ENCODE measurements at places on chromosomes 7 and 10. TPM values are rescaled to one million over a fixed set of nuclear protein-coding genes. Genes with fewer than 3 reads are reported as not detected.

Gene NEUROD6
- total RNA-seq: not detected

GRCh38 chr7:47803025-47803424 lies 145.2 kb downstream of the PKD1L1 start:
- no peaks in the 10 kb centered on the region for H3K4me1 ChIP-seq
- no peak overlapping the region for H3K4me3 ChIP-seq
- H3K36me3 ChIP-seq: no peaks in the 10 kb centered on the region
- no peak overlapping the region for H3K27ac ChIP-seq
- peaks cover 4% of the 10 kb centered on the region for H3K27me3 ChIP-seq

GRCh38 chr10:68848806-68849205 lies 21.5 kb downstream of the STOX1 start:
- H3K4me3 ChIP-seq: no peak overlapping the region
- H3K27ac ChIP-seq: peak overlapping the region; percentile 16
- no peak for DNase-seq
- H3K4me1 ChIP-seq: peaks cover 6% of the 10 kb centered on the region
- H3K36me3 ChIP-seq: no peaks in the 10 kb centered on the region
- H3K27me3 ChIP-seq: no peaks in the 10 kb centered on the region

Gene EIF5AL1
- 0.27 TPM for total RNA-seq

DNA sequence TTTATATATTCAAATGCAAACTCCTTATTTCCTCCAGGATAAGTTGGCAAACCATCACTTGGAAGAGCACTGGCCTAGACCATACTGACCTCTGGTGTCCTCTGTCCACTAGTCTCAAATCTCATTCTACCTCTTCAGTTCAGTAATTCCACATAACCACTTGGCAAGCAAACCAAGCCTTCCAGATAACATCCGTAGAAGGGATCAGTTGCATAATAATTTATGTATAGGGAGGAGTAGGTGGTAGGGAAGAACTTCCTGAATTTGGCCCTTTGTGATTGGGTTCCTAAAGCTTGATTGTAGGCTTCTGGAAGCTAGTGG lies 55.0 kb downstream of the WAC start:
- peaks cover 14% of the 10 kb centered on the region for H3K4me1 ChIP-seq
- H3K27ac ChIP-seq: peak overlapping the region; percentile 57
- no peak overlapping the region for H3K4me3 ChIP-seq

Gene AMPH
- 0.32 TPM for total RNA-seq

DNA sequence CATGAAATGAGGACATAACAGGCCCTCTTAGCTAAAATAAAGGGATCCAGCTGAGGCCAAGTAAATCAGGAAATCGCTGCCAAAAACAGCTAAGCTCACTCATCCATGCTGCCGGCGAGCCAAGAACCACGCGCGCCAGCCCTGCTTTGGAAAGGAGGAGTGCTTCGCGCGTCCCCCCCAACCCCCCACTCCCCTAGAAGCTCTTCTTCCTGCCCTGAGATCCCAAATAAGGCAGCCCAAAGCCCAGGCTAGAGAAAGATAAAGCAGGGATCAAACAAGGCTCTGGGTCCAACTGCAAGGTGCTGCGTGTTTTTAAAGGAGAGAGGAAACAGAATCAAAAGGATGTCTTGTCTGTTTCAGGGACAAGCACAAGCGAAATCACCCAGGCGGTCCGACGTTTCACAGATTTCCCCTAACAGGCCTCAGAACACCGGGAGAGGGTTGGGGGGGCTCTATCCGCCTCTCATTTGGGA lies 168.3 kb upstream of the AUTS2 start:
- H3K4me1 ChIP-seq: peaks cover 10% of the 10 kb centered on the region
- no peaks in the 10 kb centered on the region for H3K27me3 ChIP-seq
- H3K4me3 ChIP-seq: no peak overlapping the region
- peak; percentile 80 for DNase-seq

DNA sequence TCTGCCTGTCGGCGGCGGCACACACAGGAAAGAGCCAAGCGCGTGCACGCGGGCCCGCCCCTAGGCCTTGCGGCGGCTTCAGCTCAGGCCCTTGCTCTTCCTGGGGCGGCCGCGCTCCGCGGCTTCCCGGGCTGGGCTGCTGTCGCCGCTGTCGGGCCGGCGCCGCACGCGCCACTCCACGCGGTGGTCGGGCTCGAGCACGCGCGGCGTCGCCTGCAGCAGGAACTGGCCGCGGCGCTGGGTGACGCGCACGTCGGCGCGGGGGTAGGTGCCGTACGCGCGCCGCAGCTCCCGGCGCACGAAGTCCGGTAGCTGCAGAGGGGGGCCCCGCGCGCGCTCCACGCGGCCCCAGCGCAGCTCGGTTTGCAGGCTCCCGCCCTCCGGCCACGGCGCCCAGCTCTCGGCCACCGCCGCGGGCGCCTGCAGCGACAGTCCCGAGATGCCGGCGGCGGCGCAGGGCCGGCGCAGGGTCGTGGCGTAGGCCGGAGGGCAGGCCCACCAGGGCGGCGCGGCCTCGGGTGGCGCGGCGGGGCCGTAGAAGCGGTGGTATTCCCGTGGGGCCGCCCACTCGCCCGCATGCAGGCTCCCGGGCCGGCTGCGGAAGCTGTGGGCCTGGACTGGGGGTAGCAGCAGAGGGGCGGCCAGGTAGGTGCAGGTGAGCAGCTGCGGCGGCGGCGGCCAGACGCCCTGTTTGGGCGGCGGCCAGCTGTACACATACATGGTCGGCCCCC lies 804 bp downstream of the C10orf95 start:
- DNase-seq: peak; percentile 84
- H3K27me3 ChIP-seq: no peaks in the 10 kb centered on the region
- H3K36me3 ChIP-seq: no peaks in the 10 kb centered on the region
- H3K4me1 ChIP-seq: peaks cover 4% of the 10 kb centered on the region

DNA sequence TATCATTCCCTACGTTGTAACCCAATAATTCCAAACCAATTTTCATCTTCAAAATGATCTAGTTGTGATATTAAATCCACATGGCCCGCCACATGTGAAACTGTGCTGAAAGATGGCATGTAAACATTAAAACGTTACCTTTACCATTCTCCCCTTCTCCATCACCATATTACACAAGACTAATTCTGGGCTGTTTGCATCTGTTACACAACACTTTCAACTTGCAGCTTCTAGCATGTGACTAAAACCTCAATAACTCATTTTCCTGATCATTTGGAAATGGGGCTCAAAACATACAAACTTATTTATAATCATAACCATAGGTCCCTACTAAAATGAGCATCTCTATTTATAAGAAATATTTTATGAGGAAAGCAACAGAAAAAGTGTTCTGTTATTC lies 4.7 kb downstream of the MTERF1 start:
- peak; percentile 46 for DNase-seq
- no peaks in the 10 kb centered on the region for H3K27me3 ChIP-seq
- no peak overlapping the region for H3K27ac ChIP-seq
- H3K36me3 ChIP-seq: no peaks in the 10 kb centered on the region

Gene UCN3
- not detected for total RNA-seq

- no peaks in the 10 kb centered on the region for H3K27me3 ChIP-seq
- H3K4me1 ChIP-seq: no peaks in the 10 kb centered on the region
- no peak overlapping the region for H3K27ac ChIP-seq
Measured at GRCh38 chr10:58846856-58847255, 329.6 kb upstream of the PHYHIPL start.

GRCh38 chr10:72524489-72524888 lies 101.4 kb downstream of the MICU1 start:
- H3K27me3 ChIP-seq: no peaks in the 10 kb centered on the region
- no peak for DNase-seq
- no peaks in the 10 kb centered on the region for H3K36me3 ChIP-seq
- H3K4me3 ChIP-seq: no peak overlapping the region
- no peak overlapping the region for H3K27ac ChIP-seq

GRCh38 chr10:112182784-112183328 lies 709 bp downstream of the GPAM start:
- H3K4me1 ChIP-seq: peaks cover 29% of the 10 kb centered on the region
- no peaks in the 10 kb centered on the region for H3K27me3 ChIP-seq
- peak overlapping the region; percentile 89 for H3K27ac ChIP-seq
- no peak for DNase-seq
- H3K36me3 ChIP-seq: no peaks in the 10 kb centered on the region
- peak overlapping the region; percentile 93 for H3K4me3 ChIP-seq

DNA sequence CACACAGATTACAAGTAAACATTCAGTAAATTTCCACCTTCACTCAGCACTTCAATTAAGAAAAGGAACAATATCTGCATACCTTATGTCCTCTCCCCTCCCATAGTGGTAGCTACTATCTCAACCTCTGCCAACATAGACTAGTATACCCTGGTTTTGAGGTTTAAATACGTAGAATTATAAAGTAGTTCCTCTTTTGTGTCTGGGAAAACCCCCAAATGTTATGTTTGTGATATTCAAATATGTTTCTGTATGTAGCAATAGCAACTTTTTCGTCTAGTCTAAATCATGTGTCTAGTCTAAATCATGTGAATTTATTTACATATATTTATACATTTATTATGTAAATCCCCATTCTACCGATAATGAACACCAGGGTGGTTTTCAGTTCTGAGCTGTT lies 13.2 kb upstream of the CAMK2B start:
- no peak for DNase-seq
- no peak overlapping the region for H3K27ac ChIP-seq
- H3K27me3 ChIP-seq: no peaks in the 10 kb centered on the region

Gene NCF1
- total RNA-seq: 0.18 TPM

Gene PDK4
- total RNA-seq: 0.88 TPM

- no peaks in the 10 kb centered on the region for H3K36me3 ChIP-seq
- H3K4me3 ChIP-seq: no peak overlapping the region
- no peaks in the 10 kb centered on the region for H3K27me3 ChIP-seq
- no peak for DNase-seq
- H3K27ac ChIP-seq: no peak overlapping the region
Measured at GRCh38 chr7:151453326-151453791, 13.4 kb upstream of the CRYGN start.
